ENCODE measurements at places on chromosomes 11 and 22.
A peak's percentile ranks its signal among the peaks of the same experiment; 100 is the strongest.

GRCh38 chr22:35379146-35379993, 1.5 kb upstream of the HMOX1 start:
- no peak for DNase-seq

DNA sequence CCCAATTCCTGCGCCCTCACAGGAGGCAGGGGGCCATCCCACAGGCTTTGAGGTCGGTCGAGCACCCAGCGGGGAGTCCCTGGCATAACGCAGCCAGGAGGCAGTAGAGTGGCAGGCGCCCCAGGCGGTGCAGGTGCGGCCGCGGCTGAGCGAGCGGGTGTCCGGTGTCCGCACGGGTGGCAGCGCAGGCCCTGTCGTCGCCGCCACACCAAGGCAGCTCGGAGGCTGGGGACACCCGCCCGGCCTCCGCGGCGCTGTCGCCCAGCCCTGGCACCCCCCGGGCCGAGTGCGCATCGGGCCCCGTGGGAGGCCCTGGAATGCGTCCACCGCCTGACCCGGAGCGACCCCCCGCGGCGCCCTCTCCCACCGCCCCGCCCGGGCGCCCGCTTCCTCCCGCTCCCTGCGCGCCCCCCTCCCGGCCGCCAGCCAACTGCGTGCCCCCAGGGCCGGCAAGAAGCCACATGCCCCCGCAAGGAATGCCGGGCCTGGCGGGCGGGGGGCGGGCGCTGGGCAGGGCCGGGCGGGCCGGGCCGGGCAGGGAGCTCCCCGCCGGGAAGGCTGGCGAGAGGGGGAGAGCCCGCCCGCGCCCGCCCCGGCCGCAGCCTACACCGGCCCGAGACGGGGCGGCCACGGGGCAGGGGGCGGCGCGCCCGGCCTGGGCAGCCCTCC, 33.9 kb downstream of the PRDM11 start:
- no peak for DNase-seq

GRCh38 chr11:80532633-80533232, 1091.9 kb upstream of the TENM4 start:
- no peak for DNase-seq

DNA sequence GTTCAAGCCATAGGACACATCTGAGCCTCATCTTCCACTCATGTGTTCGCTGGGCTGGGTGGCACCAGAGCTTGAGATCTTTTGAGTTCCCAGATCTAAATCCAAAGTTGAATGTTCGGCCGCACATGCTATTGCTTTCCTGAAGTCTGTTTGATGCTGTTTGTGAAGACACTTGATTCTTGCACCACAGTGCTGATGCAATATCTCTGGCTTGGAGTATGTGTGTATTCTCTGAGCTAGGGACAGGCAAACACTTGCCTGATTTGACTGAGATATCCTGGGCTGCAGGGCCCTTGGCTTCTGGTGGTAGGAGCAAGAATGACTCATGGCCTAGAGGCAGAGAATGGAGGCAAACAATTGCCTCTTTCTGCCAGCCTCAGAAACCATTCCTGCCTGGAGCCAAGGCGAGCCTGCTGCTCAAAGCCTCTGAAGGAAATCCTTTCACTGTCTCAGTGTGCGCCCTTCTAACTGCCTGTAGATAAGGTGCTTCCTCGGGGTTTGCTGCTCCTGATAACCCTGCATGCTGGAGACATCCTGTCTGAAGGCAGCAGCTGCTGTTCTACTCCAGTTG, 73.0 kb downstream of the CYB5R2 start:
- no peak for DNase-seq

DNA sequence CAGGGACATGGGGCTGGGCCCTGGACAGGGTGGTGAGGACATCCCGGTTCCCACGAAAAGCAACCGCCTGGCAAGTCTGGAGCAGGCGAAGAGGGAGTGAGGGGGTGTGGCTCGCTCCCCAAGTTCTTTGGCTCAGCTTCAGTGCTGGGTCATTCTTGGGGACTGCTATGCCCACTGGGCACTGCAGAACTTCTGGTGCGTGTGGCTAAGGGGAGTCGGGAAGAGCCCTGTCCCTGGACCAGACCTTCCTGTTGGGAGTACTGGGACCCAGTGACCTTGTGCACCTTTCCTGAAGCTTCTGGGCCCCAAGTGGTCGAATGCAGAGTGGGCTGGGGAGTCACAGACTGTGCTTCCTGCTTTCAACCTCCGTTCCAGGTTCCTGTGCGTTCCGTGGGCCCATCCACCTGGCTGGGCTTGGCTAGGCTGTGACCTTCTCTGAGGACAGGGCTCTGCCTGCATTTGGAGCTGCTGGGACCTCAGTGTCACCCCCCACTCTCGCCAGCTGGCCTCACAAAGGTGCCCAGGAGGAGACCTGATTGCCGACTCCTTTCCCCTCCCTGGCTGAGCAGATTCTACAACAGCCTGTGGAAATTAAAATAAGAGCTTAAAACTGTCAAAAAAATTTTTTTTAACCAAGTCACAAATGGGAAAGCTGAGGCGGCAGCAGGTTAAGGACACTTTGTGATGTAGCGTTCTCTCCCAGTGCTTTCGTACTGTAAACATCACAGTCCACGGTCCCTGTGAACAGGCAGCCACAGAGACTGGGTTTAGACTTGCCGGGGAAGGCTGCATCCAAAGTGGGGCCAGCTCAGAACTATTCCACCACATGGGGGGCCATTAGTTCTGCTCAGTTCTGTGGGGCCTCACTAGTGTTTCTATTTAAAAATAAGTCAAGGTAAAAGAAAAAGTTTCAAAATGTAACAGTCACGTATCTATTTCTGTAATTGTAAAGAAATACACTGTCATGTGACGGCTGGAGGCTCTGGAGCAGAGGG, 63.8 kb upstream of the WNT7B start:
- no peak for DNase-seq

DNA sequence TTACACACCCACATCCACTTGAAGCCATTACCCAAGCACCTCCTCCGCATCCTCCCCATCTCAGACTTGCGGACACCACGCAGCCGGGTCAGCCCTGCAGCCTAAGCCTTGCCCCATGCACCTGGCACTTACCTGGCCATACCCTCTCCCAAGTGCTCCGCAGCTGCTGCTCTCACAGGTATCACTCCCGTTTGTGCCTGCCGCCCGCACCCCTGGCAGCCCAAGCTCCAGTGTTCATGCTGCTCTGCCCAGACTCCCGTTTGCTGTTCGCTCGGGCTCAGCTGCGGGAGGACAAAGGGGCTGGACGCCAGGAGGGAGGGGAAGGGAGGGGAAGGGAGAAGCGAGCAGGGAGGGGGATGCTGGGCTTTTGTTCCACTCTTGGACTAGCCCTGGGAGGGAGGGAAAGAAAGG, at the start of gene KLHL35:
Gene KLHL35 (minus strand): TSS at position 293 of the 411 bp plus-strand sequence. CDS start 2,574 bp downstream, outside the sequence.
- DNase-seq: no peak

DNA sequence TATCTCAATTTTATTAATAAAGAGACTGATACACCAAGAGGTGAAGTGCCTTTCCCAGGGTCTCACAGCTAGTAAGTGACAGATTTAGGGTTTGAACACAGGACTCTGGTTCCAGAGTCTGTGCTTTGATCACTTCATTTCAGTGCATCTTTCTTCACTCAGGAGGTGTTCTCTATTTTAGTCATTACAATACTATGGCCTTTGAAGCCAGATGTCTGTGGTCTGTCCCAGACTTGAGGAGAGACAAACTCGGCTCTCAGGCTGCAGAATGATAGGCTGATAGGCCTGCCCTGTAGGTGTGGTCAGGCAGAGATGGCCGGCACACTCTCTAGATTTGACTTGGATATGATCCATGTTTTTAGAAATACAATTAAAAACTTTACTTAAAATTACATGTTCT, 478.5 kb upstream of the CCDC90B start:
- no peak for DNase-seq

GRCh38 chr11:98600786-98601773, 419.7 kb upstream of the CNTN5 start:
- DNase-seq: no peak

DNA sequence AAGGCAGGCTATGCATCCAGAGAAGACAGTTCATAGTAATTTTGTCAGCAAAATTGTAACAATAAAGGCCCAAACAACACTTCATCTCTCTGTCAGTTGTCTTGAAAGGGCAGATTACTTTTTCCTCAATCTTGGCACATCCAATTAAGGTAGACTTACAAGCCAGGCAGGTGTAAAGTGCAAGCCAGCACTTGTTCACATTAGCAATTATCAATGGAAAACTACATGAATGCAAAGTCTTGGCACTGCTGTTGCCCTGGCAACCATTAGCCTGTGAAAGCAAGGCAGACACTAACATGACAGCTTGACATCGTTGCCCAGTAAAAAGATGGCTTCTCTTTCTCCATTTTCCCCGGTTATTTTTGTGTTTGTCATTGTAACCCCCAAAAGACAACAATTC, 677.2 kb upstream of the TENM4 start:
- DNase-seq: no peak

- DNase-seq: no peak
Measured at GRCh38 chr22:32578752-32579151, 104.1 kb downstream of the FBXO7 start.

- no peak for DNase-seq
Measured at GRCh38 chr22:24289741-24290163, 19.1 kb downstream of the SPECC1L start.

GRCh38 chr11:9076046-9076445, 15.4 kb downstream of the SCUBE2 start:
- no peak for DNase-seq

DNA sequence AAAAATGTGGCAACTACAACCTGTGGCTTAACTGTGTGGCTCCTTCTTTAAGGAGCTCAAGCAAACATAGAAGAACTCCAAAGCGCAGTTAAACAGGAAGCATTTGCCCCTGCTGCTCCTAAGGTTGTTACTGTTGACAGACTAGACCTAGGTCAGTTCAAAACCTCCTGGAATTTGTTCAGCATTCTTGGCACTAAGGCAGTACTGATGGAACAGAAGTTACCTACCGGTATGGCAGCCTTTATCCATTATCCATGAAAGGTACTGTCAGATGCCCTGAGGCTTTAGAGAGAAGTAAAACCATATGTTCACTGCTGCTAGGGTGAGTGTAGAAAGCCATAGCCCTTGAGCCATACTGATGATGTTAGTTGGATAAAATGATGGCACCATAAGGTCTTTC, 916.5 kb upstream of the FAT3 start:
- no peak for DNase-seq

DNA sequence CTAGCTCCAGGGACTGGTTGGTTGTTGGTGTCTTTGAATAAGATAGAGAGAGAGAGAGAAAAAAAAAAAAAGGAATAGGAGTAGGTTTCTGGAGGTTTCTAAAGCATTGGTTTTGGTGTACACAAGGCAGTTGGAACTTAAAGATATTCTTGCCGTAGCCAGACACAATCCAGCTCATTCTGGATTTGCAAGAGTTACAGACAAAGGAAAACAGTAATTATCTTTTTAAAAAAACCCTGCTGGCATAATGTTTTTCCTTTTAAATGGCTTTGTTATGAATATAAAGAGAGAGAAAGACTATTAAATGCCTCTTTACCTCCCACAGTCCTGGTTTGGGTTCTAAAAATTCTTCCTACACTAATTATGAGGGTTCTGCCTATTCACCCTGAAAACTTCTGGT, 120.4 kb upstream of the RAG2 start:
- DNase-seq: no peak

DNA sequence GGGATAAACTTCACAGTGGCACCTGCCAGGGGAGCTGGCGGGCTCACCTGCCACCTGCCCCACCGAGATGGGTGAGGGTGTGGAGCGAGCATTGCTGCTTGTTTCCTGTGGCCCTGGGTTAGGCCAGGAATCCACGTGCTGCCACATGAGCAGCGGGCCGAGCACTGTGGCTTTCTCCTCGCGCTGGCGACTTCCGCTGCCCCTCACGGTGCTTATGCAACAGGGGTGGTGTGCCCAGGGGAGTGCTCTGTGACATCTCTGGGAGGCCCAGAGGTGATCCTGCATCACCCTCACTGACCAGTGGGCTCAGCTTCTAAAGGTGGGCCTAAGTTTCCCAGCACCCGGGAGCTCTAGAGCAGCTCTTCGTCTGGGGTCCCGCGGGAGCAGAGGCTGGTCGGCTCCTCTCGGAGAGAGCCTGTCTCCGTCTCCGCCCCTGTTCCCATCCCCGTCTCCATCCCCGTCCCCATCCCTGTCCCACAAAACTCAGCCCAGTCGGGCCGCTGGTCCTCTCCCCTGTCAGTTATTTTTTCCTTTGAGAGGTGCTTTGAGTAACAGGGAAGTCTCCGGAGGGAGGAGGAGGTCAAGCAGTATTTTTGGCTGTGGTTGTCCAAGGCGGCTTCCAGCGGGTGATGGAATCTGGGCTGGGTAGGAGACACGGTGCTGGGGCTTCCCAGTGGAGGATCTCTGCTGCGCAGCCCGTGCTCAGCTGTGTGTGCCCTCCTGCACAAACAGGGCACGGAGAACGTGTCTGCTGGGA, 42.5 kb downstream of the AP2A2 start:
- no peak for DNase-seq

DNA sequence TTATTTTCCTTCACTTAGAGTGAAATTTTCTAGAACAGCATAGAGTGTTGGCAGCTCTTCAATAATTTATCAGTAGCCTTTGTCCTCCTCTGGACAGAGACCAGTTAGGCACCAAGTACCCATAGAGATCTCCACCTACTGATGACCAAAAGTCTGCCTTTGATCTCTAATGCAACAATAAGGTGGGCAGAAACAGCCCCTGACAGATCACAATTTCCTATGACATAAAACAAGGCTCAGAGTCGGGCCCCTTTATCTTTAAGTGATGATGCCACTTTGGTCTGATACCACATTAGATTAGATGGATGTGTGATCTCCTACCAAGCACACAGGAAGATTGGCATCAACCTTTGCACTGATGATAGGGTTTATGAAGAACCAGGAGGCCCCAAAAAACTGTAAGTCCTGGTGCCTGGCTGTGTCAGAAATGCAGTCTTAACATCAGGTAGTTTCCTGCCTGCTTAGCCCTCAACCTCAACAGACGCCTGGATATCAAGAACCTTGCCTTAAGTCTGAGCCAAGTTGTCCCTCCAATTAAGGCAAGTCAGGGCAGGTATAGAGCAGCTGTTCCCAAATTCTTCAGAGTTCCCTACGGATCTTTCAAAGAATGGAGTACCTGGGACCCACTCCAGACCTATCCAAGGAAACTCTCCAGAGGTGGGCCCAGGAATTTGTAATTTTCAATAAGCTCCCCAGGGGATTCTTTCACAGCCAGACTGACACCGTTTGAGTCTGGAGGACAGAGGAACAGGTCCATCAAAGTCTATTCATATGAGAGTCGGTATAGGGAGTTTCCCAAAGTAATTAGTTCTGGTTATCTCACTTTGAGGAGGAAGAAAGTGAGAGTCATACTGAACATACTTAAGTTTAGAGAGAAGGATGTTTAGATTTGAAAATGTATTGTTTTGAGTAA, 30.6 kb upstream of the TMPRSS4 start:
- DNase-seq: peak; percentile 17

- no peak for DNase-seq
Measured at GRCh38 chr11:123238297-123238696, 43.2 kb upstream of the CLMP start.

Data from activated T-helper 1 cell treated with Interleukin-2 at 50 U/mL for 16 hours (primary cell).